Astrocyte (in vitro differentiated cells and primary cell): ENCODE measurements at places on chromosomes 7 and 10. TPM values are rescaled to one million over a fixed set of nuclear protein-coding genes. Genes with fewer than 3 reads are reported as not detected.

- no peak for DNase-seq
Measured at GRCh38 chr7:140977741-140978140, 37.0 kb downstream of the MRPS33 start.

GRCh38 chr10:88190123-88190522 lies 326.7 kb downstream of the PTEN start:
- DNase-seq = no peak

GRCh38 chr10:59682986-59683937 lies 26.4 kb downstream of the SLC16A9 start:
- peak; percentile 12 for DNase-seq

DNA sequence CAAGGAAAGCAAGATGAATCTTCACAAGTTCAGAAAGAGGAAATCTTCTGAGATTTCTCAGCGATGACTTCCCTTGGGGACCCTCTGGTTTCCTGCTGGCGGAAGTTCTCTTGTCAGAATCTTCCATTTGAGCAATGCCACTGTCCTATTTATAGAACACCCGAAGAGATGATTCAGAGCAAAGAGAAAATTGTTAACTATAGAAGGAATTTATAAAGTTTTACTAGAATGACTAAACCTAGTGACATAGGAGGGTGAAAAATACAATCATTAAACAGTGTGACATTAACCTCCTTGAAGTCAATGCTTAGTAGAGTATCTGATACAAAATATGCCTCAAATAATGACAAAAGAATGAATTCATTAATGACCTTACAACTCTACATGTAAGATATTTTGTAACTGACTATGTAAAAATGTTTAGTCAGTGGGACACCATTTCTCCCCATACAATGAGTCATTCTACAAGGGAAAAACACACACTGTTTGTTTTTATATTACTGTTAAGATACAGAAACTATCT lies 206.5 kb upstream of the CNTNAP2 start:
- no peak for DNase-seq

The SPDYE16 gene
- total RNA-seq = not detected in 2 replicates

- no peak for DNase-seq
Measured at GRCh38 chr10:50219646-50220045, 31.7 kb downstream of the ASAH2 start.

DNA sequence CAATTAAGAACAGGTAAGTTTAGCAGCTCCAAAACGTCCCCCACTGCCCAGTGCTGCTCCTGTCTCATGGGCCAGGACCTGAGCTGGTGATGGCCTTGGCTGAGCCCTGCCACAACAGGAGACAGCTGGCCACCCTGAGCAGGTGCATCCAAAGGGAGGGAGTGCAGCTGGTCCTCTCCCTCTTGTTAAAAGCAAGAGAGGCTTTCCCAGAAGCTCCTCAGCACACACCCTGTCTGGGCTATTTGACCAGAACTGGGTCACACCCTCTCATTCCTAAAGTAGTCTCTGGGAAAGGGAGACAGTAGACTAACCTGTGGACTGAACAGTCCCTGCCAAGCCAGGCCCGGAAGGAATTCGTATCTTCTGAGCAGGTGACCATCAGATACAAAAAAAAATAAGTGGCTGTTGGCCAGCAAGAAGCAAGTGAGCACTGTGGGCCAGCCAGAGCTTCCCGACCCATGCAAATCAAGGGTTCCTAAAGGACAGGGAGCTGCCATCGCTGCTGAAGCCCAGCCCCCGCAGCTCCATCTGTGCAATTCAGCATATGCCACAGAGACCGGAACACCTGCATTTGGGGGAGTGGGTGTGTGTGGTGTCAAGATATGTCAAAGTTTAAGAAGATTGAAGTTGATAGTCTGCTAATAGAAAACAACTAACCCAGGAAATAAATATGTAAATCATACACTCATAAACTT lies 2.1 kb upstream of the TMEM72 start:
- no peak for DNase-seq

GRCh38 chr10:70124918-70125317 lies 7.7 kb downstream of the AIFM2 start:
- no peak for DNase-seq

DNA sequence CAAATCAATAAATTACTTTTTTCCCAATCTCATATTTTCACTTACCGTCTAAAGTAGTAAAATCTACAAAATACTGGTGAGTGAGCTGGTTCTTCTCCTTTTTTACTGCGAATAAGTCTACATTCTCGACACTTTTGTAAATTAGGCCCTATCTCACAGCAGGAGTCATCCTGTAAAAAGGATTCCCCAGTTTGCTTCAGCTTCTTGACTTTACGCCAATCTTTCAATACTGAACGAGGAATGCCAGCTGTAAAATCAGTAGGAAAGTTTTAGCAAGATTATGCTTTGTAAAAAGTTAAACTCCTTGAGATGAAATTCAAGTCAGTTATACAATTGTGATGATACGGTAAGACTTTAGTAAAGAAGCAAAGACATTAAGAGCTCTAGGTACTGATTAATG lies 67.3 kb downstream of the NRBF2 start:
- no peak for DNase-seq
